AG09319 (cell line): ENCODE measurements at places on chromosomes 12 and 14.

DNA sequence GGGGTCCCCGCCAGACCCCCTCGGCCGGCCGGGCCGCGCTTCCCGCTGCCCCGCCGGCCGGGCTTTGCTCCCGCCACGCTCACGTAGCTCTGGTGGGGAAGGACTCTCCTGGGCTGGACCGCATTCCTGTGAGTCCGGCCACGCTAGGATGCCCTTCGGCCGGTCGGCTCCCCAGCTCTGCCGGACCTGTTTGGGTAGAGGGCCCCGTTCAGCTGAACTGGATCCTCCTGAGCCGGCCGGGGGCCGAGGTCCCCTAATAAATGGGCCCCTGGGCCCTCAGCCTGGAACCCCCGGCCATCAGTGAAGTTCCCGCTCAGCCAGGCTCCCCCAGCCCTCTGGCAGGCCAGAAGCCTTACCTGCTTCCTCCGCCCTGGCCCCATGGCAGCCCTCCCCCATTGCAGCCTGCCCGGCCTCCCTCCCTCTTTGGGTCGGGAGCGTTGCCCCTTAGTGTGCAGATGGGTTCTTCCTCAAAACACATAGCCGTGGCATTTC, 593 bp downstream of the UNC119B start:
- no peak for DNase-seq

- no peak for DNase-seq
Measured at GRCh38 chr14:88542857-88543795, 11.7 kb downstream of the PTPN21 start.

DNA sequence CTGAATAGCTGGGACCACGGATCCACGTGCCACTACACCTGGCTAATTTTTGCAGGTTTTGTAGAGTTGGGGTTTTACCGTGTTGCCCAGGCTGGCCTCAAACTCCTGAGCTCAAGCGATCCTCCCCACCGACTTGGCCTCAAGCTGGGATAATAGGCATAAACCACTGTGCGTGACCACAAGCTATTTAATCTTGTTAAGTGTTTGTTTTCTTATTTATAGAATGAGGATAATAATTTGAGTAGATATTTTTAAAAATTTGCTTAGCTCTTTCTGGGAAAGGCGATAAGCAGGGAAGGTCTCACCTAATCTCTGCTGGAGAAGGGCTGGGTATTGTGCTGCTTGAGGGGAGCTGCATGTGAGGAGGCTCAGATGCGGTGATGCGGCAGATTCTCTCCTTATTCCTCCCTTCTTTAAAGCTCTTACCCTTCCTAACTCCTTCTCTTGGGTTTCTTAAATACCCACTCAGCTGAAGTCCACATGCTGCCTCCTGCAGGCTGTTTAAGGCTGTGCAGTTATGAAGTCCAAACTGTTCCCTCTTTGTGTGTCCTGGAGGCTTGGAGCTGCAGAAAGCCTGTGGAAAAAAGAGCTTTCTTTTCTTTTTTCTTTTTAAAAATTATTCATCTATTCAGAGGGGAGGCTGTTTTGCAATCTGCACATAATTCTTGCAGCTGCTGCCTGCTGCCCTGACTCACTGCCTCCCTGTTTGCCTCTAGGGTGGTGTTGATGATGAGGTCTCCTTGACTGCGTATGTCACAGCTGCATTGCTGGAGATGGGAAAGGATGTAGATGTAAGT, 37.9 kb downstream of the A2ML1 start:
- DNase-seq = peak; percentile 15

DNA sequence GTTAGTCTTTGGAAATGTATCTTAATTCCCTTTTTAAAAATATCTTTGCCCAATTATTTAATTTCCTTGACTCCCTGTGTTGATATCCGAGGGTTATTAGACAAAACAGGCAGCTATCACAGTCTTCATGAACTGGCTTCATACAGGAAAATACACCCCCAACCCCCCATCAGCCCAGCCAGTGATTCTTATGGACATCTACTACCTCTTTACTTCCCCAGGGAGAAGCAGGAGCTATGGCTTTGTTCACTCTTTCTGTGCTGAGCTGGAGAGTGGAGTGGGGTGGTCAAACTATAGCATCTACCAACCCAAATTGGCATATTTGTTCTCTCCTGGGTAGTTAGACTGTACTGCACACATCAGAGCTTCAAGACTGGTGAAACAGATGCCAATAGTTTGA, 134.4 kb upstream of the SLC38A2 start:
- no peak for DNase-seq

DNA sequence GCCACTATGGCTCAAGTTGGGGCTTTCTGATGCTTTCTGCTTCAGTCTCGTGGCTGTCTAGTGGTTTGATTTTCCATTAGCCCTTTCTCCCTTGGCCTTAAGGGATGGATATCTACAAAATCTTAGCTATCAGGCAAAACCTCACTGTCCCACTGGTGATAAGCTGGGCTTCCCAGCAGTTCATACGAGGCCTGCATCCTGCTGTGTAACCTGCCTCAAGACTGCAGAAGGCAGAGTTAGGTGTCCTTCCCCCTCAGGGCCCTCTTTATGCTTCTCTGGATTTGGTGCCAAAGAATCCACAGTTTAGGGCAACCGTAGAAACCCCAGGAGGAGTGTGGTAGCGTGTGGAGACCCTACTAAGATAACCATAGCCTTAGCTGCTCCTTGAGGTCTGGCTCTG, 38.9 kb downstream of the ETV6 start:
- DNase-seq = no peak

GRCh38 chr12:21453312-21453852, 15.9 kb downstream of the PYROXD1 start:
- DNase-seq = no peak

GRCh38 chr14:105056303-105056831, 8.9 kb downstream of the GPR132 start:
- no peak for DNase-seq

GRCh38 chr14:92584816-92585215, 71.2 kb downstream of the RIN3 start:
- DNase-seq = no peak

DNA sequence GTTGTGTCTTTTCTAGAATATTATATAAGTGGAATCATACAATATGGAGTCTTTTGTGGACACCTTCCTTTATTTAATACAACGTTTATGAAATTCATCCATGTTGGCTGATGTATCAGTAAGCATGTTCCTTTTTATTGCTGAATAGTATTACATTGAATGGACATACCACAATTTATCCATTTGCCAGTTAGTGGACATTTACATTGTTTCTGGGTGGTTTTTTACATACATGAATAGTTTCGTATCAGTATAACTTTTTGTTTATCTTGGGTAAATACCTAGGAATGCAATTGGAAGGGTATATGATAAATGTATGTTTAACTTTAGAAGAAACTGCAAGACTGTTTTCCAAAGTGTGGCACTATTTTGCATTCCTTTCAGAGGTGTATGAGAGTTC, 23.1 kb downstream of the IQSEC3 start:
- no peak for DNase-seq

DNA sequence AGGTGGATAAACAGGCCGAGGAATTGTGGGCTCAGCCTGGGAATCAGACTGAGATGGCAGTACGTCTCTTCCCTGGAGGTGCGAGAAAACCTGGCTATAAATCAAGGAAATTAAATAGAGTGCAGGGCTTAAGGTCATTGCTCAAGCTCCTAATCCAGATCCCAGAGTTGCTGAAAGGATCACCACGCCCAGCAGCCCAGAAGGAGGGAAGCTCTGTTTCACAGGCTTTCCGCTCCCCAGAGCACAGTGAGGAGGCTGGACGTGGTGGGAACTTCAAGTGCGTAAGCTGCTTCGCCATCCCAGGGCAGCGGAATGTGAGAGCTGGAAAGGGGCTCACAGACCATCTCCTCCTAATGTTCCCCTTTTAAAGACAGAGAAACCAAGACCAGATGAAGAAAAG, 651.6 kb upstream of the TBX3 start:
- no peak for DNase-seq

GRCh38 chr12:2485681-2486080, 309.1 kb upstream of the FKBP4 start:
- no peak for DNase-seq

DNA sequence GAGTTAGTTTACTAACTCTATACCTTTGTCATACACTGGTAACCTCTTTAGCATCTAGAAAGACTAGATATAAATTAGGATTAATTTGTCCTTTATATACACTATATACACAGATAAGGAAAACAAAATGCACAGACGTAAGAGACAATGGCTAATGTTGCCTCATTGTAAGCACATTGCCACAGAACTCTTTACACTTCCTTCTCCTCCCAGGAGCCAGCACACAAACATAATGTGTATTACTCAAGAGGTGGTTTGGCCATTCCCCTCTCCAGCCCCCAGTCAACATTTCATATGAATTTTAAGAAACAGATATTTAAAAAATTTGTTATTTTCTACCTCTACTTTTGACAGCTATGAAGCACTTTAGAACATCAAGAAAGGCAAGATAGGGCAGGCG, 131.4 kb upstream of the OR4E1 start:
- DNase-seq = no peak

DNA sequence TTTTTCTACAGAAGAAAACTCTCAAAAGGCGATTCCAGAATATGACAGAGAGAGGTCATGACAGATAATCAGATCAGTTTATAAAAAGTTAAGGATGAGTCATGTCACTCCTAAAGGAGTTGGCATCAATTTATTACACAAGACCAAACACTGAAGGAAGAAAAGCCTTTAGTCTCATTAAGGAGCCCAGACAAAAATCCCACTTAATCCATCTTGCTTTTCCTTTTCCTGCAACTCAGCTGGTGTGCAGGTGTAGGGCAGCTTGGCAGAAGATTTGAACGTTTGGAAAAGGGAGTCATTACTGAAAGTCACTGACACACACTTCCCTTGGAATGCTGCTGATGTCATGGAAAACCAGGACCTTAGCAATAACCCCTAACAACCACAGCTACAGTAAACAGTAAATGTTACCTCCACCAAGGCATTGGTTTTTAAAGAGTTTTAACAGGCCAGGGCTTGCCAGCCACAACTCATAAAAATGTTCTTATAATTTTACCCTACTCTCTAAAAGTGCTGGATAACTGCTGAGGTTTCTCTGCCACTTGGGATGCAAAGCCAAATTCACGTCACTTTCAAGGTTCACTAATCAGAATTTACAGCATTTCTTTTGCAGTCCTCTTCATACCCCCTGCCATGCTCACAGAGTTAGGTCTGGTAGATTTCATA, 320.6 kb downstream of the RAD51B start:
- DNase-seq = peak; percentile 98

- DNase-seq = no peak
Measured at GRCh38 chr14:24338843-24339242, 948 bp downstream of the RIPK3 start.

DNA sequence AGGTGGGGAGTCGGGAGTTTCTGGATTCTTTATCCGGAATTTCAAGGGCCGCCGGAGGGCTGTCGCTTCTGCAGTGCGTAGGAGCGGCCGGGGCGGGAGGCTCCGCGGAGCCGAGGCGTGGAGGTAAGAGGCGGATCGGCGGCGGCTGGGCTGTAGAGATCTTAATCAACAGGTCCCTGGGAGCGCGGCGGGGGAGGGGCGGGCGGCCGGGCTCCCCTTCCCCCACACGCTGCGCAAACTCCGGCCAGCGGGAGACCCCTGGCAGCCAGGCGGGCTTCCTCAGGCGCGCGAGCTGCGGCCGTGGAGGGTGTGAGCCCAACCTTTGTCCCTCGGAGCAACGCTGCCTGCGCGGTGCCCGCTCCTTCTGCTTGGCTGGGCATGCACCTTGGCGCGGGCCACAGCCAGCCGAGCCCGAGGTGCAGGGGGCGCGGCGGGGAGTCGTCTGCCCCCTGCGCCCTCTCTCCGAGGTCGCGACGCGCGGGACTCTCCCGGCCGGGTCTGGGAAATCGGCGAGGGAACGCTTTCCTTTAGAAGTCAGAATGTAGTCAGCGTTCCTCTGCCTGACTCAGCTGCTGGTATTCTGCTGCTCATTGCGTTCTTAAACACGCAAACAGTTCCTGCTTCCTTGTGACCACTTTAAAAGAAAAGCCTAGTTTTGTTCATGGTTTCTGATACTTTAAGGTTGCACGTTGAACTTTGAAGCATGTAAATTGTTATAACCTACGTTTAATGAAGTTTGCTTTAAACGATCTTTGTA, at the start of gene PALS1:
TSS of gene PALS1 (plus strand) at position 25 of the 757 bp plus-strand sequence. CDS start 37,736 bp downstream, outside the sequence.
- DNase-seq = peak; percentile 47

- DNase-seq = no peak
Measured at GRCh38 chr12:100632445-100632892, 59.0 kb downstream of the GAS2L3 start.

DNA sequence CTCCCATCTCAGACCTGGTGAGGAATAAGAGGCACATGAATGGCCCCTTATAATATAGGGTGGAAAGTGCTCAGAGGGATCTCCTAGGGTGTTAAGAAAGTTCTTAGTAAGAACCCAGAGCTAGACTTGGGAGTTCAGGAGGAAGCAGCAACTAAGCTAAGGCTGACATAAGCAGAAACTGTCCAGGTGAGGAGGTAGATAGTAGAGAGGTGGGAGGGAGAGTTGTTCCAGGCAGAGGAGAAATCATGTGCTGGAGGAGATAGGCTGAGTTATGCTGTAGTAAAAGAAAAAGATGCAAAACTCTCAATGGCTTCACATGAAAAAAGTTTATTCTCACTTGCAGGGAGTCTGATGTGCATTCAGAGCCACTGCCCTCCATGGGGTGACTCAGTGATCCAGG, 50.7 kb downstream of the FOS start:
- no peak for DNase-seq

DNA sequence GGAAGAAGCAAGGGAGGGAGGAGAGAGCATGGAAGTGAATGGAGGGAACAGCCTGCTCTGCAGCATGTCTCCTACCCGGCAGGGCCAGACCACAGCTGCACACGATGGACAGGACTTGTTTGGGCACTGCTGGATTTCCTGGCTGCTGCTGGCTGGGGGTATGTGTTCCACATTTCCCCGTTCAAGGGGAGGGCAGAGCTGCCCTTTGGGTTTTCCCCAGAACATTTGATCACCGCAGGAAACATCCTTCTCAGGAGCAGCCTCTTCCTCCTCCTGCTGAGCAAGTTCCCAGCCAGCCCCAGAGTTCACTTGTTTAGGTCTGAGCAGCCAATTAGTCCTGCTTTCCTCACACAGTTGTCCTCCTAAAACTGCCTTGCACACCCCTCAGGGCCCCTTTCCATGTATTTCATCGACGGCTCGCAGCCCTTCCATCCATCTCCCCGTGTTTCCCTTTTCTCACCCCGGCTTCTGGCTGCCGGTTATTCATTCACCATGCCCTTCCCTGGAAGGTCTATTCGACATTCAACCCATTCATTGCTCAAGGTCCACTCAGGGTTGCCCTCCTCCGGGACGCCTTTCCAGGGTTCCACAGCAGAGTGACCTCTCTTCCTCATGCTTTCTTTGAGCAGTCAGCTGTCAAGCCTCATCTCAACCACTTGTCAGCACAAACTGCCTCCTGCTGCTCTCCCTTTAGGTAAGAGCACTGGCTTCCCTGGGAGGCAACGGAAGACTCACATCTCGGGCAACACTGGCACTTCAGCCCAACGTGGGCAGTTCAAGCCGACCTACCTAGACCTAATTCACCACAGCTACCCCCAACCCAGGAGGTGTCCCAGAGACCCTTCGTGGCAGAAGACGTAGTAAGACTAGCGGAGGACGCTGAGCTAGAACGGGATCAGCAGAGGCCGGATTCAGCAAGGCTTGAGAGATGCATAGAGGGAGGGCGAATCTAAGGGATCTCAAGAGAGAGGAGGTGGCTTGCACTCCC, 20.1 kb upstream of the ANO2 start:
- no peak for DNase-seq

- no peak for DNase-seq
Measured at GRCh38 chr12:52356031-52356761, 11.1 kb downstream of the KRT85 start.

GRCh38 chr12:6696690-6697583, 3.7 kb downstream of the PIANP start:
- no peak for DNase-seq

- no peak for DNase-seq
Measured at GRCh38 chr12:69511469-69512267, 41.5 kb downstream of the FRS2 start.
